ENCODE measurements at places on chromosomes 2 and 18. TPM values are rescaled to one million over a fixed set of nuclear protein-coding genes. Genes with fewer than 3 reads are reported as not detected.
A peak's percentile ranks its signal among the peaks of the same experiment; 100 is the strongest.

- DNase-seq, result peak; percentile 84
These were observed 470.6 kb upstream of the MEX3C start for GRCh38 chr18:51668101-51668500.

GRCh38 chr2:106158871-106159270 is 35.2 kb downstream of the UXS1 start:
- no peak for DNase-seq

DNA sequence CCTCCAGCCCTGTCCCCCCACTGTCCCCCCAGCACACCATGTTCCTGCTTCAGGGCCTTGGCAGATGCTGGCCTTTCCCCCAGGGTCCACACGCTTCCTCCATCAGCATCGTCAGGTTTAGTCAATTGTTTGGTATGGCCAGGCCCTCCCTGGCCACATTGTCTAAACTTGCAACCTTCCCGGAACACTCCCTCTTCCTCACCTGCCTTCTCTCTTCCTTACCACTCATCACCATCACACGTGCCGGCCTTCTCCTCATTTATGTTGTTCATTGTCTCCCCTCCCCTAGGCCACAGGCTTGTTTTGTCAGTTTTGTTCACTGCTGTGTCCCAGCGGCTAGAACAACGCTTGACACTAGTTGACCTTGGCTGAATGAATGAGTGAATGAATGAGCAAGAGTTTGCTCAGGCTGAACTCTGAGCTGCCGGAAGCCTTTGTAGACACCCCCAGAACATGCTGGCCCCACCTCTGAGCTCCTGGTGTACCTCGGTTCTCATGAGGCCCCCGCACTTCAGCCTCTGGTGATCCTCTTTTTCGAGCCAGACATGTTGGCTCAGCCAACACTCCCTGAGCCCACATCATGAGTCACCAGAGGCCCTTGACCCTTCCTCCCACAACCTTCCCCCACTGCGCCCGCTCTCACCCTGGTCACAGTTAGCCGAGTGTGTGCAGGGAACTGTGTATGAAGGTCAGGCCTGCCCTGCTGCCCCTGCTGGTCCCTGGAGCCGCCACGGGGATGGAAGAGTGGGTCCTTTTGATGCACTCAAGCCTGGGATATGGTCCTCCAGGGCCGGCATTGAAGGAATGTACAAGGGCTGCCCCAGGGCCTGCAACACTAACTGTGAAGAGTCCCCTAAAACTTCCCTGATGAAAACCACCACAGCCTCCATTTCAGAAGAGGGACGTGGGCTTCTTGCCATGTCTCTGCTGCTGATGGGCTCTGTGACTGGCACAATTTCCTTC is 57.5 kb downstream of the HS1BP3 start:
- DNase-seq, result peak; percentile 60

GRCh38 chr2:236051806-236052205 is 116.4 kb downstream of the GBX2 start:
- DNase-seq, result no peak

LYPD1 gene
- 0.04 TPM for total RNA-seq

ANKRD53 gene
- total RNA-seq, result 0.36 TPM

CNTNAP5 gene
- total RNA-seq, result not detected

CFC1 gene
- total RNA-seq, result not detected

LBH gene
- 140 TPM for total RNA-seq
